Lung (tissue), 17 donors: ENCODE measurements at places on chromosomes 2 and 18.

- no peak for DNase-seq
Observed at GRCh38 chr2:176514805-176515500, 245.7 kb downstream of the MTX2 start.

DNA sequence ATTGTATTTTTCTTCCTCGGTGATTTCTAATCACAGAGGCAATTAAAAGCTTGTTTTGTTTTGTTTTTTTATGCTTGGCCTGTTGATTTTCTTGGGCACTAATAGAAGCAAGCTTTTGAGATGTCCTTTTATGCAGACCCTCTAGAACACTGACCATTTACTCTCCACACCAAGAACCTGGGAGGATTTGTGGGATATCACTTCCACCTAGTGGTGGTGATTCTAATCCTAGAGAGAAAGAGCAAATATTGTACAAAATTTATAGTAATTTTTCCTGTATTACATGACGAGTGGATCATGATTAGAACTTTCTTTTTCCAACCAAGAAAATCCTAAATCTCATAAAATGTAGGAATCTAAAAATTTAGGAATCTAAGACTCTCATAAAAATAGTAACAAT is 23.4 kb downstream of the NEMP2 start:
- DNase-seq = peak; percentile 78

DNA sequence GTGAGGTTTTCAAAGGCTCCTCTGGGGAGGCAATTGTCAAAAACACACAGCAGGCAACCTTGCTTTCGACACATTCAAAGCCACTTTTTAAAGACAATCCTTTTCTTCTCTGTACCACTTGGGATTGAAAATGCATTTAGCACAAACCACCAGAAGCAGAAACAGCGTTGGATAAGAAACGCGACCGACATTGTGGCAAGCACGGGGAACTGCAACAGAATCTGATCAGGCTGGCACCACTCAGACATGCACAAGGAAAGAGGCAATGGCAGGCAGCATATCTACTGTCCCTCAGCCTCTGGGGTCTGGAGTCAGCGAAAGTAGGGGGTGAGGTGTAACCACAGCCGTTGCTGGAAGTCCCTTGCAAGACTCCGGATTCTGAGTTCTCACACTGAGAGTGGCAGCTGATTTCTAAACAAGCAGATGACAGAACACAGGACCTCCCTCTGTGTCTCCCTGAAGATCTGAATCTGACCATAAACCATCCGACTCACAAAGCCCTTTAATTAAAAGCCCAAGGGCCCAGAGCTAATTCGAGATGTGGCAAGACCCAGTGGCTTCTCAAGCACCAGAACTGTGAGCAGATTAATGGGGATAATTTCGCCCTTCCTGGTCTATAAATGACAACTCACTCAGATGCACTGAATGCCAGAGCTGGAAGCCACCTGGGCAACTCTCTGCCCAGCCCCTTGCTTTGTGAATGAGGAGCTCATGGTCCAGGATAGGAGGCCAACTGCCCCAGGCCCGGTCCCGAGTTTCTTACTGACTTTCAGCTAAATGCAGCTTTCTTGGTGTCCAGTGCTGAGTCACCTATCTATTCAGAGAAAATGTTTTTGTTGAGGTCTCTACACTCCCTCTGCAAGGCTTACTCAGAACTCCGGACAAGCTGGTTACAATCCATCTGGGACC is 29.6 kb downstream of the CYRIA start:
- no peak for DNase-seq

DNA sequence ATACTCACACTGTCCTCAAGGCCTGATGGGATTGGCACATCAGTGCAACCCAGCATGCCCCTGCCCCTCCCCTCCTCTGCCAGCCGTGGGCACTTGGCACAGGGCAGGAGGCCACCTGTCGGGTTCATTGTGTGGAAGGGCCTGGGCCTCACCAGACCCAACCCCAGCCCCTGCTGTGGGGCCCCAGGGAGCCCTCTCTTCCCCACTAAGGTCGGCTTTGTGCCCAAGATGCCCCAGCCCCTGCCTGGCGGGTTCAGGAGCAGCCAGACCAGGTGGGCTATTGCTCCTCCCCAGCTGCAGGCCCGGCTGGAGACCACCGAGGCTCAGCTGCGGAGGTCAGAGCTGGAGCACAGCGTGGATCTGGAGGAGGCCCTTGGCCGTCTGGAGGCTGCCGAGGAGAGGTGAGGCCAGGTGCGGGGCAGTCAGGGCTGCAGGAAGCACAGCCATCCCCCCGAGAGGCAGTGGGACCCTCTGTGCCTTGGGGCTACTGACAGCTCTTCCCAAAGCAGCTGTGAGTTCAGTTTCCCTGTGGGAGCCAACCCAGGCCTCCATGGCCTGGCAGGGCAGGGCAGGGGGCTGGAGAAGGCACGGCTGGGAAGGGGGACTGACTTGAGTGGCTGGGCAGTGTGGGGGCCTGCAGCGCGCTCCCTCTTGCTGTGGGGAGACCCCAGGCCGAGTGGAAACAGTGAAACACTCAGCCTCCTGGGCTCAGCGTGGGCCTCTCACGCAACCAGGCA is 16.3 kb downstream of the CROCC2 start:
- DNase-seq = no peak

GRCh38 chr2:196112418-196113034 is 43.9 kb upstream of the DNAH7 start:
- DNase-seq = no peak

- no peak for DNase-seq
Observed at GRCh38 chr18:29496152-29496680, 1319.3 kb upstream of the CDH2 start.

- DNase-seq = no peak
Observed at GRCh38 chr2:96205888-96206287, 2.7 kb downstream of the STARD7 start.

GRCh38 chr2:235793163-235793752 is 299.4 kb downstream of the AGAP1 start:
- DNase-seq = peak; percentile 11

- DNase-seq = no peak
Observed at GRCh38 chr2:2599441-2599840, 268.4 kb upstream of the MYT1L start.

DNA sequence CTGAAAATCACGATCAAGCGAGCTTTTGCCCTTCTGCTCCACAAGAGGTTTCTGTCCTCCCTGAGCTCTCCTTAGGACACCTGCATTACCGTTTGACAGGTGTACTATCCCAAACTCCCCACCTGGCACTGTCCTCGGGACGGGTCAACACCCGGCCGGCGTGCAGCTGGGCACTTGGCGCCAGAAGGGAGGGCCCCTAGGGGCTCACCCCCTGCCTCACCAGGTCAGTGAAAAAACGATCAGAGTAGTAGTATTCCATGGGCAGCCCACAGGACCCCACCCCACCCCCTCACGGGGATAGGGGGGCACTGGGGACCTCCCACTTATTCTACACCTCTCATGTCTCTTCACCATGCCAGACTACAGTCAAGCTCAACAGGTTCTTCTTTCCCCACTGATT is 117.6 kb upstream of the ANKRD30BL start:
- no peak for DNase-seq

DNA sequence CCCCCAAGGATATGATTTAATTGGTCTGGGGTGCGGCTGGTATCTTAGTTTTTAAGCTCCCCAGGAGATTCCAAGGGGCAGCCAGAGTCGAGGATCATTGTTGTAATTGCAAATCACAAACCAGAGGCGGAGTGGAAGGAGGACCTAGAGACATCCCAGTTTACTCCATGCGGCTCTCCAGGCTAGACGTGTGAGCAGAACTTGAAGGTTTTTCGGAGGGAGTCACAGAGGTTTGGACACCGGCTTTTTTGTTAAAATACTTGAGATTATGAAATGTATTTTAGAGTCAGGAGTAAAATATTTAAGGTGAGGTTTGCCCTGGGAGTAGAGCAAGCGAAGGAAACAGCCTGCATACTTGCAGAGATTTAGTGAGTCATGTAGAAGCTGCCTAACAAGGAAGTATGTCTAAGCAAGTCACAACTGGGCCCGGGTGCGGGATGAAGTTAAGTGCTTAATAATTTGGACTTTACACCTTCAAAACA is 39.5 kb downstream of the TGOLN2 start:
- no peak for DNase-seq

DNA sequence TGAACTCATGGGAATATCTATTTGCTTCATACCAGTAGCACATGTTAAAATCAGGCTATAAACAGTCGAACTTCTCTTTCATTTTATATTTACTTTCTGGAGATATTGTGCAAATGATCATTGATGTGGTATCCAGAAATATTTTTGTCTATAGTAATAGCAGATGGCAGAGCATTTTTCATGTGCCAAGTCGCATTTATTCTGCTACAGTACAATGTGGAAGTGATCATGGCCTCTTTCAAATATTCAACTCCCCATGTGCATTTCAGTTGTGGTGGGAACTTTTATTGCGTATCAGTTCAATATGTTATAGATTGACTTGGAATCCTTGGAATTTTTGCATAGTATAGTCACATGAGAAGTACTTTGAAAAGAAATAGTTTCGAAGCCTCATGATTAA is 57.4 kb downstream of the RHBDD1 start:
- no peak for DNase-seq

- no peak for DNase-seq
Observed at GRCh38 chr2:223786943-223787342, 50.4 kb downstream of the AP1S3 start.

DNA sequence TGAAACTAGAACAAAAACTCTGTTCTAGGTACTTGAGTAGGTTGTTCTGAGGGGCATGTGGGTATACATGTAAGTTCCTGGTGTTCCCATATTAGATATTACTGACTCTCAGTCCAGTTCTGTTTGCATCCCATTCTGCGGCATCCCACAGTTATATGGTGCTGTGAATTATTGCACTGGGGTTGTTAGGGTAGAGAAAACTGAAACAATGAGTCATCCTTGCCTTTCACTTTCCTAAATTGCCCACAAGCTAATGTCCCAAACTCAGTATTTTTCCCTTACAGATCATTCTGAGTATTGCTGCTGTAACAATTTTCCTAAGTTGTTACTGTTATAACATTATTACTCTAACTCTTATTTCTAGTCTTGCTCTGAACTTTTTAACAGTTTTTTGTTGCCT is 3.0 kb downstream of the WDR75 start:
- DNase-seq = no peak

DNA sequence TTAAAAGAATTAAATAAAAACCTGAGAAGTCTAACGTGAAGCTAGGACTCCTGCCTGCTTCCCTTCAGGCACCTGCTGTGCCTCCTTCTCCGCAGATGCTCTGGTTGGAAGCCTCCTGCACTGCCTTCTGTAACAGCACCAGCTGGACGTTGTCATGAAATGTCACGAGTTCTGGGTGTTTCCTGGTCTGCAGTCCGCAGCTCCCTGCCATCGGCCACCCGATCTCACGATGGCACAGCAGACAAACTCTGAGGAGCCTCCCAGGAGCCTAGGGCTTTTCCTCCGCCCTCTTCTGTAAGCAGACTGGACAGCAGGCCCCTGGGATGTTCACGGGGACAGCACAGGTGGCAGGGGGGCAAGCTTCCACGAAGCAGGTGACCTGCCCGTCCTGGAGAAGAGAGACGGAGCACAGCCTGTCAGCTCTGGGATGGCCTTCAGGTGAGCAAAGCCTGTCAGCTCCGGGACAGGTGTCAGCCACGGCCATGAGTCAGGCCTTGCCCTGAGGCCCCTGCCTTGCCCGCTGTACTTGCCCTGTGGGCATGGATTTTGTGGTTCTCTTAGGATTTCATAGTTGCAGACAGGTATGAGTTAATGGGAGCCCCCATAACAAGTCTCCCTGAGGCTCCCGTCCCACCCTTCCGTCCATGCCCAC is 110.3 kb downstream of the PXDN start:
- no peak for DNase-seq
